ENCODE measurements at places on chromosomes 5 and 9.

DNA sequence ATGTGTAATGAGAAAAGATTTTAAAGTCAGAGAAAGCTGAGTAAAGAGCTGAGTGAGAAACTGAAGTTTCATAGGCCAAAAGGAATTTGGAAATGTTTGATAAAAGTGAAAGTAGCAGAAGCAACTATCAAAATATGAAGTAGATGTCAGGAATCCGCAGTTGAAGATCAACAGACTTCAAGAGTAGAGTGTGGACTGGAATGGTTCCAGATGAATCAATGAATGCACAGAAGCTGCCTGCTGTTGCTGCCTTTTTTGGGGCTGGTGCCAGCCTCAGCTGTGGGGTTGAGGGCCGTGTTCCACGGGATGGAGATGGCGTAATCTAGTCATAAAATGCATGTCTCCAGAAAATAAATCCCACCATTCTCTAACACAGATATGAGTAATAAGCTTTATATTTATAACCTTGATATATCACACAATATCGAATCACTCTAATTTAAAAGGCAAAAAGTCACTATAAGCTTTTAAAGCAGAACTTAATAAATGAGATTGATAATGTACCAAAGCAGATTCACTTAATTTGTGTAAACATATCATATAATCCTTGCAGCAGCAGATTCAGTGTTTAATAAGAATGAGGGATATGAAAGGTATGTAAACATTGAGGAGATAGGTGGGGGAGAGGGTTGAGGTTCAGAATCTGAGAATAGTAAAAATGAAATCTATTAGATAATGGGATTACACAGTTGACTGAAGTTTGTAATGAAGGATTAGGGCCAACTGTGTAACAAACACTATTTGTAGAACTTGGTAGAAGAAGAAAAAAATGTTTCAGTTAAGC, 652.3 kb upstream of the FTMT start:
- no peak for DNase-seq

GRCh38 chr5:370959-371810, 49.7 kb downstream of the AHRR start:
- DNase-seq = no peak

DNA sequence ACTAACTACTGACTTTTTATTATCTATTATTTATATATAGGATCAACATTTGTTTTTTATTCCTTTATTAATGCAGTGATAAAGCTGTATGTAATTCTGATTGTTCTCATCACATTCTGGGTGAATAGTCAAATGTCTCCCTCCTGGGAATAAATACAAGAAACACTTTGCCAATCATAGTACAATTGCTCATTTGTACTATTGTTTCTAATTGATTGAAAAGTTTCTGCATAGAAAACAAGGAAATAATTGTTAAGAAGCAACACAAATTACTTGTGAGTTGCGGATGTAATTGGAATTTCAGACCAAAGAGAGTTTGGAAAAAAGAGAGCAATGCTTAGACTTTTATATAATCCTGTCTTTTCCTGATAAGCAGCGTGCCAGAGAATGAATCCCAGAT, 1013.9 kb downstream of the EFNA5 start:
- DNase-seq = no peak

GRCh38 chr9:86531273-86531970, 177.2 kb upstream of the TUT7 start:
- DNase-seq = no peak

GRCh38 chr9:69660304-69660703, 11.9 kb downstream of the APBA1 start:
- no peak for DNase-seq

GRCh38 chr5:126624534-126624933, 23.8 kb downstream of the PHAX start:
- DNase-seq = peak; percentile 84

- DNase-seq = no peak
Observed at GRCh38 chr5:135243556-135244285, 155.3 kb downstream of the MACROH2A1 start.

All from inflammatory macrophage treated with lipopolysaccharide for 4 hours (primary cell).